ENCODE measurements at places on chromosomes 2 and 18.
A peak's percentile ranks its signal among the peaks of the same experiment; 100 is the strongest.

- DNase-seq = no peak
Measured at GRCh38 chr2:159096901-159097300, 128.5 kb downstream of the TANC1 start.

- DNase-seq = no peak
Measured at GRCh38 chr2:127575941-127576432, 40.5 kb downstream of the MYO7B start.

DNA sequence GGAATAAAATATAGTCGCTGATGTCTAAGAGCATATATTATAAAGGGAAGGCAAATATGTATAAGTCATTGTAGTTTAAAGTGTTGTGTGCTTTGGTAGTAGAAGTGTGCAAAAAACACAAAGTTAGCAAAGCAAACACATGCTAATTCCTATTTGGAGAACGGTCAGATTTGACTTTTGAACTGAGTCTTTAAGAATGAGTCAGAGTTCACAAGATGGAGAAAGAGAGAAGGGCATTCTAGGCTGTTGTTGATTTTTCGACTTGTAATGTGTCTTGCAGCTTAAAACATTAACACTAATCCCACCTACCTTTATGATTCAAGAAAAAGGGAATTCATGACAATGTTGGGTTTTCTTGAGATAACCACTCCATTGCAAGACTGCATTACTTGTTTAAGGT lies 98.1 kb downstream of the CRIM1 start:
- no peak for DNase-seq

DNA sequence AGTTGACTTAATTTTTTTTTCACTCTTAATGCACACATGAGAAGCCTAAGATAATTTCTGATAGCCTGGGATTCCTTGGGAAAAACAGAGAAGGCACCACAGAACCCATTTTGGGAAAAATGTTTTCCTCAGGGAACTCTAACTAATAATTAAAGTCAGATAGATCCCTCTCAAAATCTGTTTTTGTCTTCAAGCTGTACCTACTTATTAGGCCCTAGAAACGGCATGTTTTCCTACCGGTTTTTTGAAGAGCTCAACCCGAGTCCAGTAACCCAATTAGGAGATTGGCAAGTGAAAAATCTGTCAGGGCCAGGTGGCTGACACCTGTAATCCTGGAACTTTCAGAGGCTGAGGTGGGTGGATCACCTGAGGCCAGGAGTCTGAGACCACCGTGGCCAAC lies 16.1 kb upstream of the PDK1 start:
- DNase-seq = no peak

- DNase-seq = no peak
Measured at GRCh38 chr2:173235947-173236803, 118.5 kb upstream of the CDCA7 start.

DNA sequence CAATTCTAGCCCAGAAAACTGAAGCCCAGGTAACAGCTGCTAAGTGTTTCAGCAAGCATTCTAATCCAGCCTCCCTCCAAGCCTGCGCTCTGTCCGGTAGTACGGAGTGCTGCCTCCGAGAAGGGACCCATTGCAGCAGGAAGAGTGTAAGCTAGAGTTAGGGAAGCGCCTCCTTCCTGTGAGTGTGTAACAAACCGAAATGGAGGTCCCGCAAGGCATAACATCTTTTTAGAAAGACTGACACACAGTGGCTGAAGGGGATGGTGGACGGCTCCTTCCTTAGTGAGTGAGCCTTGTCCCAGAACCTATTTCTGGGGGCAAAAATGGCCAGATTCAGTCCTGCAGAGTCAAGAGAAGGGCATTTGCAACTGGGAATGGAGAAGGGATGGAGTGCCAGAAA lies 12.2 kb downstream of the PKDCC start:
- DNase-seq = no peak

DNA sequence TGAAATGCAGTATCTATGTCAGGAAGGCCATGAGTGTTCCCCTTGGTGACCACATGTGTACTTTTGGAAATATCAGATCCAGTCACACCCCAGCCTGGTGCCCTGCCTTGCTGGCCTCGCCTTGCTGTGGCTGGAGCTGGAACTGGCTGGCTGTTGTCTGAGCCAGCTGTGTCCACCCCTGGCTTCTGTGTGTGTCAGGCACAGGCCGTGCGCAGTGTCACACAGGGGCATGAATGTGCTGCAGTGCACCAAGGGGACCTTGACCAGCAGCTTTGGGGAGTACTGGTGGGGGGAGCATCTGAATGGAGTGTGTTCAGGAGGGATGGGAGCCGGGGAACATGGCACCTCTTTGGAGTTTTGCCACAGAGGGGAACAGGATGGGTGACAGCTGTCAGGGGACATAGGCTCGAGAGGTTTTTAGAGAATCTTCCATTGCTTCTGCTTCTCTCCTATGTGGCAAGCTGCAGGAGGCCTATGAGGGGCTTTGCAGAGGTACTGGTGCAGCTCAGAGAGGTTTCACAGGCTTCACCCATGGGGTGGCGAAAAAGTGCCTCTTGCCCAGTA lies 44.7 kb upstream of the FAHD2A start:
- DNase-seq = no peak

DNA sequence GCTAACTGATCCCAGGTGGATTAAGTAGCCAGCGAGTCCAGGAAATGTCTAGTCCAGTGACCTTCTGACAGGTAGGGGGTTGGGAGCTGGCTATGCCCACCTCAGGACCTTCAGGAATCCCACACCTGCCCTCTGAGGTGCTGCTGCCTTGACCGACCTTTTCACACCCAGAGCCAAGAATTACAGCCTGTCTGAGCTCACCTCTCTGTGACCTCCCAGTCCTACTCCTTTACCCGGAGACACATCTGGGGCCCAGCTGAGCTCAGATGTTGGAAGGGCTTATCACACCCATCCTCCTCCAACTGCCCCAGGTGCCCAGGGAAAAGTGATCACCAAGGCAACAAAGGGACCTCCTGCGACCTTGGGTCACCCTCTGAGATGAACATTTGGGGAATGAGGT lies 413.3 kb upstream of the TNP1 start:
- DNase-seq = no peak

DNA sequence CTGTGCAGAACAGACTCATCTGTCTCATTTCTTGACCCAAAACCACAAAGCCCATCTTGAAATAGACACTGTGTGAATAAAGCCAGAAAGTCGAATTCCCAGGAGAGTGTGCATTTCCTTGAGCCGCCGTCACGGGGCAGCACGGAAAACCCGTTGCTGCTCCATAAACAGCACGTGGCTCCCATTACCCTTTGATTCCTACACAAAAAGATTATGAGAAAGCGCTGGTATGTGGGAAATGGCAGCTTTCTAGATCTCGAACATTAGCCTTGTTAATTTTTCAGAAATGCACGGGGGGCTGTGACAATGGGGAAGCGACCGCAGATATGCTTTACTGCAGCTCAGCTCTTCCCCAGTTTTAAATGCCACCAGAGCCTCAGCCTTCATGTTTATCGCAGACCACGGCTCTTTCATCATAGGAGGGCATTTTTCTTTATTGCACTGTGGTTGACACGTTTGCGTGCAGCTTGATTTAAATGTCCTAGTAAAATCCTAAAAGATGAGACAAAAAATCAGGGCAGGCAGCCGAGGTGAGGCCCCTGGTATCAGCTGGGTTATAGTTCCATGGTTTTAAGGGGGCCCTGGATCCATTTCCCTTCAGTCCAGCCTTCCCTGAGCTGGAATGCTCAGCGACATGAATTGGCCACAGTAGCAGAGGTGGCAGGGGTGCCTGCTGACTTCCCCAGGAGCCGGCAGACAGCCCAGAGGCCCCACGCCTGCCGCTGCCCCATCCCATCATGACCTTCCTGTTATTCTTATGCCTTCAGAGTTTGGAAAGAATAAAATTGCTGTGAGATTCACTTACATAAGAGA lies 249.3 kb downstream of the NDUFA10 start:
- DNase-seq = no peak

- DNase-seq = no peak
Measured at GRCh38 chr2:112782234-112782799, 2.0 kb downstream of the IL1A start.

DNA sequence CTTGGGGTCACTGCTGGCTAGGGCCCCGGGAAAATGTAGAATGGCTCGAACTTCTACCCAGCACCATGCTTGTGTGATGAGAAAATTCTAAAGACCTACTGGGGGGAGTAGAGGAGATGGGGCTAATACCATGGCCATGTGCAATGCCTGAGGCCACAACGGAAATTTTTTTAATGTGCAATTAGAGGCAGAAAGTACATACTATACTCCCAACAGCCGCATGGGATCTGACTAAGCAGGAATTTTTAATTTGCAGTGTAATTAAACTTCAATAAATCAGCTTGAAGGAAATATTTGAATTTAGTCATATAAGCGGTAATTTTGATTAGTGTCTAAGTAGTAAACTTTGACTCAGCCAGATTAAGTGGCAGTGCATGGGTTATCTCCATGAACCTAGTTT lies 53.2 kb upstream of the CNGA3 start:
- no peak for DNase-seq

GRCh38 chr2:71130905-71131244 lies 441 bp downstream of the MPHOSPH10 start:
- no peak for DNase-seq

- no peak for DNase-seq
Measured at GRCh38 chr18:71304856-71305255, 1016.0 kb downstream of the SOCS6 start.

GRCh38 chr18:3388980-3389379 lies 61.0 kb upstream of the TGIF1 start:
- DNase-seq = no peak

DNA sequence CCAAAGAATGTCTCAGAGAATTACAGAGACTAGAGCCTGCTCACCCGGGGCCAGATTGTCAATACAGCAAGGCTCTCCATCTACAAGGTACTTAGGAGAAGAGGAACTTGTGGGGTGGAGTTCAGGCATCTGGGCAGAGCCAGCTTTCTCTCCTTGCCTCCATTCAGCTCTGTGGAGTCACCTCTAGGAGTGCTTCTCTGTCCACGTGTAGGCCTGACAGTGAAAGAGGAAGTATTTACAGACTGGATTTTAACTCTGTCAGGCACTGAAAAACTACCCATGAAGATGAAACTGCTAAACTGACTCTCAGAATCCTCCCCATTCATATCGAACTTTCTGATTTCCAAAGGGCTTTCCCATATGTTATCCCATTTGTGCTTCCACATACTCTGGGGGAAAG lies 315.6 kb downstream of the SETBP1 start:
- DNase-seq = no peak

DNA sequence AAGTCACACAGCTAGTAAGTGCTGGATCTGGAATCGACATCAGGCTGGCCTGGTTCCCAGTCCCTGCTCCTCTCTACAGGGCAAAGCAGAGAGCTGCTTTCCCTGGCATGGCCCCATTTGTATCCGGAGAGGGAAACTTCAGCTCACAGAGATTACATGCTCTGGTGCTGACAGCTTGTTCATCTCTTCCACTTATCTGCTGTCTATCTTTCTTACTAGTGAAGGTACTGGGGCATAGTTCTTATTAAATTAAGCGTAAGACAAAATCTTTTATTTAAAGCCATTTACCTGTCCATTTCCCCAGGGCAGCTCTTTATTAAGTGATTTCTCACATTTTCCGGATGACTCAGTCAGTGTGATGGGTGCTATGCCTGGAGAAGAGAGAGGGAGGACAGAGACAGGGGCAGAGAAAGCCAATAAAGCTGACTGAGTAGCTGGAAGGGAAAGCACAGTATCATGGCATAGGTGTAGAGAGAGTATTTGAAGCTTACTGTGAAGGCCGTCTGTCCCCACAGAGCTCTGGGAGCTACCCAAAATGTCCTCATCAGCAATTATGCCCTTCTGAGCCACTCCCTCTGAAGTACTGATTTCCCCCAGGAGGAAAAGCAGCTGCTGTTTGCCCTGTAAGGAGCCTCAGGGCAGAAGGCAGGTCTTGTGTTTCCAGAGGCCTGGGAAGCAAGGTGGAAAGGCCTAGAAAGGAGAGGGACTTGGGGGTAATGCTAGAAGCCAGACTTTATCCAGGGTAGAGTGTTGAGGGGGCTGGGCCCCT lies 44.1 kb upstream of the EPAS1 start:
- no peak for DNase-seq

DNA sequence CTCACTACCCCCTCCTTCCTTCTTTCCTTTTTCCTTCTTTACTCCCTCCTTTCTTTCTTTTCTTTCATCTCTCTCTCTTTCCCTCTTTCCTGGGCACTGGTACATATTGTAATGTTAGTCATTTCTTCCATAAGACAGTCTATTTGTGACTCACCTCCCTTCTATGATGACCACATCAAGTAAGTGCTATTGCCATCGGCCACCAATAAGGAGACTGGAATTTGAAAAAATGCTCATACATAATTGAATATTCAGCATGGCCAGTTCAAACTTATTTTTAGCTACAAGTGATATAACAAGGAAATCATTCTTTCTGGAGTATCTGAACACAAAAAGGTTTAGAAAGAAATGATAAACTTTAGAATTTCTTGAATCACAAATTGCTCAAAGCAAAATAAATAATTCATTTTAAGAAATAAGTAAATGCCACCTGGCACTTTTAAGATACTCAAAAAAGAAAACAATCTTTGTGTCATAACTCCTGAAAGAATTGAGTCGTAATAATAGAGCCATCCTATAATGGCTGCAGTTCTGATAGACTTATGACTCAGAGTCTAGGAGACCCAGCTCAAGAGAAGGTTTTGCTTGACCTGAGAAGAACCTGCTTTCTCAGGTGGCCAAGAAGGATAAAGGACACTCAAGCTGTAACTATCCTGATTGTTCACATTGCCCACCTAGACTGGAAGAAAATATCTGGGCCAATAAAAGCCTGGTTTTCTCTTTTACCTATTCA lies 51.6 kb upstream of the CCBE1 start:
- DNase-seq = no peak

- DNase-seq = peak; percentile 14
Measured at GRCh38 chr2:176174382-176174823, 14.1 kb upstream of the HOXD1 start.

DNA sequence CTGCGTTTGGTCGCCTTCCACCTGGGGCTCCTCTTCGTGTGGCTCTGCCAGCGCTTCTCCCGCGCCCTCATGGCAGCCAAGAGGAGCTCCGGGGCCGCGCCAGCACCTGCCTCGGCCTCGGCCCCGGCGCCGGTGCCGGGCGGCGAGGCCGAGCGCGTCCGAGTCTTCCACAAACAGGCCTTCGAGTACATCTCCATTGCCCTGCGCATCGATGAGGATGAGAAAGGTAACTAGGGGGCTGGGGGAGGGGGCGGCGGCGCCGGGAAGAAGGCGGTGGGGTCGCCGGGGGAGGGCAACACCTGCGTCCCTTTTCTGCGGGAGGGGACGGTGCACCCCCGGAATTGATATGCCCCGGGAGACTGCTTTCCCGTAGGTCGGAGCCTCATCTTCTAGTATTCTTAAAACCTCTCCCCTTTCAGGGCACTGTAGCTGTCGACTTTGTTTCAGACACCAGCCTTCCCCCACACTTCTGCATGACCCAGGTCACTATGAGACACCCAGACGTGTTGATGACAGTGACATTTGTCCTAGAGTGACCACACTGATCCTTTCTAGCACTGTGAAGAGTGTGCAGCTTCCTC lies 755 bp downstream of the SPAST start:
- DNase-seq = no peak

DNA sequence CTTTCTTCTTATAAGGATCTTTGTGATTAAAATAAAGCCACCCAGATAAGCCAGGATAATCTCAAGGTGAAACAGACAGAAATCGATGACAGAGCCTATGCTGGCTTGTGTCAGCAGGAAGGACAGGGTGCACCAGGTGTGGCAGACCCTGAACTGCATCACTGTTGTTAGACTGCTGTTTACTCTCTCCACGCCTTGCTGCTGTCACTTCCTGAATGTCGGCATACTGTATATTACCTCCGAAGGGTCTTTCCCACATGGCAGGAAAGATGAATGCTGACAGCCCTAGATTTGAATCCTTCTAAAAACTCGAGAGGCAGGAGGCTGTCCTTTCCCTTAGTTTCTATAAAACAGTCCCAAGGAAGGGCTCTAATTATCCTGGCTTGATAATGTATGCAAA lies 18.9 kb upstream of the TMEM163 start:
- no peak for DNase-seq

GRCh38 chr2:215728504-215729065 lies 284.8 kb downstream of the MREG start:
- no peak for DNase-seq
